ENCODE measurements at places on chromosomes 16 and 17. TPM values are rescaled to one million over a fixed set of nuclear protein-coding genes. Genes with fewer than 3 reads are reported as not detected.

The VPS9D1 gene
- 8.5 TPM for total RNA-seq

The CCDC144A gene
- 0.68 TPM for total RNA-seq

The CCDC154 gene
- not detected for total RNA-seq

The ATAD5 gene
- total RNA-seq = 2.0 TPM

The KRTAP4-1 gene
- not detected for total RNA-seq

The AATK gene
- 5.2 TPM for total RNA-seq

DNA sequence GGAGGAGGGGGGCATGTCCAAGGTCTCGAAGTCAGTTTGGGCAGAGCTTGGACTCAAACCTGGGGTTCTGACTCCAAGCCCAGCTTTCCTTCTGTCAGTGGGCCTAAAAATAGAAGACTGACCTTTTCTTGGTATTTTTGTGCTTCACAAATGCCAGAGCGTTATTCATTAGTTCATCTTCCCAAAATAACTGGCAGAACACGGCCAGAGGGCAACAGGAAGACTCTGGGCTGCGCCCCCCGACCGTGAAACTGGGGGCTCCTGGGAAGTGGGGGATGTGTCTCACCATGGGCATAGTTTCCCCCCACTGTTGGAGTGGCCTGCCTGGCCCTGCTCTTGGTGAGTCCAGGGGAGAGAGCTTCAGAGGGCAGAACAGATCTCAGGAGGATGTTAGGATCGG is 94.0 kb downstream of the SOCS1 start:
- H3K4me3 ChIP-seq = no peak overlapping the region
- H3K27ac ChIP-seq = no peak overlapping the region
- H3K36me3 ChIP-seq = no peaks in the 10 kb centered on the region
- no peak for DNase-seq
- H3K27me3 ChIP-seq = no peaks in the 10 kb centered on the region
- H3K4me1 ChIP-seq = no peaks in the 10 kb centered on the region

DNA sequence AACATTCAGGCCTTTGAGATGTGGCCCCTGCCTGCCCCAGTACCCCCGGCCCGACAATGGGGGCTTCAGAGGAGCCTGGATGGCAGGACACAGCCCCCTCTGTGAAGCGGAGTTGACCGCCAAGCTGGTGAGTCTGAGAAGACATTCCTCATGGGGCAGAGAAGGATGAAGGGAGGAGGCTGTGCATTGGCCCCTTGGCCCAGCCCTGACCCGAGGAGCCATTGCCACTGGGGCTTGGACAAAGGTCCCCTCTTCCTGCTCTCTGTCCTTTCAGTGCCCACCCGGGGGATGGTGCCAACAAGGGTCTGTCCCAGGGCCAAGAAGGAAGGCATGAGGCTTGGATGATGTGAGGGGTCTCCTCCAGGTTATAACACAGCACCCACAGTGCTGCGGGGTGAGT is 30.9 kb upstream of the PHB1 start:
- no peaks in the 10 kb centered on the region for H3K36me3 ChIP-seq
- H3K27me3 ChIP-seq = no peaks in the 10 kb centered on the region

DNA sequence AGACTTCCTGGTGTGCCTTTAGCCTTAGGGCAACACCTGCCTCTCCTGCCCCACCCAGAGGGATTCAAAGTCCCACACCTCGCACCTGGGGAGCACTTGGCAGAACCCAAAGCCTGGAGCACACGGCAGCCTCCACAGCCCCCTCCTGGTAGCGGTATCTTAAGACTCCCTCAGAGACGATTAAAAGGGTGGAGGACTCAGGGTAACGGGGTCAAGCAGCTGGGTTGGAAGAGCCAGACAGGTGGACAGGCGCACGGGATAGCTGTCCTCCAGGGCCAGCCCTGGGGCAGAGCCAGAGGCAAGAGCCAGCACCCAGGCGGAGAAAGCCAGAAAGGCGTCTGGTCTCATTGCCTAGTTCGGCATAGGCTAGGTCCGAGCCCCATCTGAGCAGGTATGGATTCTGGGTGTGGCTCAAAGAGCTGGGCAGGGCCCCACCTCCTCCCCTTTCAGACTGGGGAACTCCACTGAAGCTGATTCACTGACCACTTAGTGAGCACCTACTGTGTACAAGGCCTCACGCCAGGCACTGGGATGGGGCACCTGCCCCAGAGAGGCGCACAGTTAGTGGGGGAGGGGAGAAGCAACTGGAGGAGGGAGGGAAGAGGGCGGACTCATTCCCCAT is 55.0 kb upstream of the MEAK7 start:
- H3K27me3 ChIP-seq = no peaks in the 10 kb centered on the region
- no peak overlapping the region for H3K4me3 ChIP-seq
- H3K36me3 ChIP-seq = no peaks in the 10 kb centered on the region
- DNase-seq = no peak
- no peaks in the 10 kb centered on the region for H3K4me1 ChIP-seq

GRCh38 chr16:66401610-66402009 is 25.5 kb upstream of the BEAN1 start:
- H3K27me3 ChIP-seq = no peaks in the 10 kb centered on the region
- peaks cover under 1% of the 10 kb centered on the region for H3K4me1 ChIP-seq
- no peak overlapping the region for H3K4me3 ChIP-seq
- H3K27ac ChIP-seq = no peak overlapping the region
- no peaks in the 10 kb centered on the region for H3K36me3 ChIP-seq

DNA sequence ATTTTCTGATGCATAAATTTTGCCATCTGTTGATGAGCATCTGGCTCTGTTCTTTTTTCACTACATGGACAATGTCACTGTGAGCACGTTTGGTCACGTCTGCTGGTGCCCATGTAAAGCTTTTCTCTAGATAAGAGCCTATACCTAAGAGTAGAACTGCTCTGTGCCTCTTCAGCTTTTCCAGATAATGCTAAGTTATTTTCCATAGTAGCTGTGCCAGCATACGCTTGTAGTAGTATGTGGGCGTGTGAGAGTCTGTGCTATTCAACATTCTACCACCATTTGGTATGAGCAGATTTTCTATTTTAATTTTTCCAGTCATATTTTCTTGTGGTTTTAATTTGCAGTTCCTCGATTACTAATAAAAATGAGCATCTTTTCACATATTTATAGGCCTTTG is 33.2 kb downstream of the VPS35L start:
- no peaks in the 10 kb centered on the region for H3K4me1 ChIP-seq
- H3K27me3 ChIP-seq = no peaks in the 10 kb centered on the region
- no peak overlapping the region for H3K4me3 ChIP-seq
- no peaks in the 10 kb centered on the region for H3K36me3 ChIP-seq

GRCh38 chr16:71631776-71632175 is 5.8 kb downstream of the MARVELD3 start:
- no peaks in the 10 kb centered on the region for H3K36me3 ChIP-seq
- H3K4me1 ChIP-seq = no peaks in the 10 kb centered on the region
- H3K27ac ChIP-seq = no peak overlapping the region
- no peak for DNase-seq

- DNase-seq = no peak
- peaks cover 16% of the 10 kb centered on the region for H3K4me1 ChIP-seq
These were observed 233.9 kb downstream of the MRTFB start for GRCh38 chr16:14304891-14305460.

DNA sequence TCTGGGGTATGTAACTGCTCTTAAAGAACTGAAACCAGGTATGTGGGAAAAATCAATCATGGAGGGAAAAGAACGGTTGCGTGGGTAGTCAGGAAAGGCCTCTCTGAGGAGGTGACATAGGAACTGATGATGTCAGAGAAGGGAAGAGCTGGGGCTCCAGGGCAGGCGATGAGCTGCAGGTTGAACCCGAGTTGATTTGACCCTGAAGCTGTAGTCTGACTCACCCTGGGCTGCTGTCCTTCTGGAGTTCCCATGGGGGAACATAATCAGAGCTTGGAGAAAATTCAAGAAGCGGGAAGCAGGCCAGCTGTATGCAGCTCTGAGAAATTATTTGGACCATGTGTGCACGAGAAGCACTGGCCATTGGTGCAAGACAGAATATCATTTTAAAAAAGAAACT is 16.7 kb downstream of the SLC6A2 start:
- H3K27me3 ChIP-seq = no peaks in the 10 kb centered on the region
- no peak overlapping the region for H3K4me3 ChIP-seq
- DNase-seq = no peak
- H3K36me3 ChIP-seq = no peaks in the 10 kb centered on the region
- no peak overlapping the region for H3K27ac ChIP-seq

GRCh38 chr17:5045496-5045895 is 10.3 kb upstream of the SLC52A1 start:
- no peaks in the 10 kb centered on the region for H3K27me3 ChIP-seq
- no peak for DNase-seq
- no peaks in the 10 kb centered on the region for H3K36me3 ChIP-seq
- H3K27ac ChIP-seq = no peak overlapping the region

- no peaks in the 10 kb centered on the region for H3K27me3 ChIP-seq
- H3K4me3 ChIP-seq = peak within 1 kb of the TSS; percentile 37
- no peaks in the 10 kb centered on the region for H3K4me1 ChIP-seq
- peak; percentile 99 for DNase-seq
- peak within 1 kb of the TSS; percentile 81 for H3K27ac ChIP-seq
These were observed at the start of gene RNF43 for GRCh38 chr17:58417300-58418092. TSS of gene RNF43 (minus strand) at chr17:58417534. CDS start at chr17:58415577, 1,957 bp downstream.

- H3K4me3 ChIP-seq = no peak overlapping the region
- H3K27ac ChIP-seq = no peak overlapping the region
- H3K4me1 ChIP-seq = no peaks in the 10 kb centered on the region
- no peaks in the 10 kb centered on the region for H3K36me3 ChIP-seq
These were observed 676.6 kb downstream of the CDH11 start for GRCh38 chr16:64445245-64445644.

DNA sequence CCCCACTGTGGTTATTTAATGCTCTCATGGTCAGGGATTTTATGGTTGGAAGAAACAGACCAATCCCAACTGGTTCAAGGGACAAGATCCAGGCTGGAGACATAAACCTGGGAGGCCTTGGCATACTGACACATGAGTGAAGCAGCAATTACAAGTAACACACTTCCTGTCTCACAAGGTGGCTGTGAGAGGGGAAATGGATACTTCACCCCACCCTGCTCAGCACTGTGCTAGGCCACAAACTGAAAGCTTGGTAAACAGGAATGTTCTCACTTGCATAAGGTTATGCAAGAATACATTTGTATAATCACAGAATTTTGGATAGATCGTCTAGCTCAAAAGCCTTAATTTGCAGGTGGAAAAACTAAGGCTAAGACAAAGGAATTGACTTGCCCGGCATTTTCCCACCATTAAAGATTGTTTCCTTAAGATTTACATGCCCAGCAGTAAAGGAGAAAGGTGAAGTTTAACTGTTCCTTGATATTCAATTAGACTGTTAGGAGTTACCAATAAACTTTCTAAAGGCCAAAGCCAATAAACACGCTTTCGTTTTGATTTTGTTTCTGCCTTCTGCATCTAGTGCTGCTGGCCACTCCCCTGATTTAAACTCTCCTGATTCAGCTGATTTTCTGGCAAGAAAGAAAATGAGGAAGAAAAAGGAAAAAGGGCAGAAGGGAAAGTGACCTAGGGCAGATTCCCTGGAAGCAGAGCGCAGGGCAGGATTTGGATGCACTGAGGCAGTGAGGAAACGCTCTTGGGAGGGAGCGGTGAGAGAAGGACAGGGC is 215.6 kb upstream of the CDH5 start:
- no peaks in the 10 kb centered on the region for H3K4me1 ChIP-seq
- no peak for DNase-seq
- no peaks in the 10 kb centered on the region for H3K27me3 ChIP-seq
- no peaks in the 10 kb centered on the region for H3K36me3 ChIP-seq

DNA sequence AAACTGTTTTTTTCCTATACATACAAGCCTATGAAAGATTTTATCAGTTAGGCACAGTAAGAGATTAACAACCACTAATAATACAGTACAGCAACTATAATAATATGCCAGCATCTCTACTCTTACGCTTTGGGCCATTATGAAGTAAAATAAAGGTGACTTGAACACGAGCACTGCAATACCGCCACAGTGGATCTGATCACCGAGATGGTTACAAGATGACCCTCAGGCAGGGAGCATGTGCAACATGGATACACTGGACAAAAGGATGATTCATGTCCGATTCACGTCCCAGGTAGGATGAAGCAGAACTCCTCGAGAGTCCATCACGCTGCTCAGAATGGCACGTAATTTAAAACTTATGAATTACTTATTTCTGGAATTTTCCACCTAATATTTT is 10.5 kb downstream of the PELP1 start:
- no peaks in the 10 kb centered on the region for H3K4me1 ChIP-seq
- H3K36me3 ChIP-seq = no peaks in the 10 kb centered on the region
- no peak for DNase-seq
- no peak overlapping the region for H3K27ac ChIP-seq
- no peaks in the 10 kb centered on the region for H3K27me3 ChIP-seq

DNA sequence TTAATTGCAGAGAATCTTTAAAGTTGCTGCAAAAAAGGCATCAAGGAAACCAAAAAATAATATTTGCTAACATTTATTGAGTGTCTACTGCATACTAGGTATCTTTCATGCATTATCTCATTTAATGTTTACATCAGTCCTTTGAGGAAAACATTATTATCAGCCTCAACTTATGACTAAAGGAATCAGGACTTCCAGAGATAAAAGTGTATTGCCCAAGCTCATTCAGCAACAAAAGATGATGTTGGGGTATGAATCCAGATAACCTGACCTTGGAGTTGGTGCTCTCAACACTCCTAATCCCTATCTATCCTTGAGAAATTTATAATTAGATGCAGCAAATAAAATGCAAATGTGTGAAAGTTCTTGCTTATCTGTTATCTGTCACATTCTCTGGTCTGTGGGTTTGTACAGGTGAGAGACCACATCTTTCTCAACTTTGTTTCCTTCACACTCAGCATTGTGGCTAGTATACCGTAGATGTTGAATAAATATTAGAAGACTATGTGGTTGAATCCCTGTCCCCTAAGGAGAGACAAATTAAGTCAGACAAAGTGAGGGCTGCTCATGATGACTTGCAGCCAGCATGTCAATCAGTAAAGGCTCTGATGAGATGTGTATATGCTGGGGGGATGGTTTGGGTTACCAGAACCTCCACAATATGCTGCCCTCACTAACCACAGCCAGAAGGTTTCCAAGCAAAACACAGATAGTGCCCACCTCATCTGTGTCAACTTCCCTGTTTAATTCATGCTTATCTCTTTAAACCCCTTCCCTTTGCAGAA is 82.6 kb downstream of the NOG start:
- no peak overlapping the region for H3K4me3 ChIP-seq
- H3K27me3 ChIP-seq = no peaks in the 10 kb centered on the region
- H3K36me3 ChIP-seq = no peaks in the 10 kb centered on the region
- no peak for DNase-seq
- no peaks in the 10 kb centered on the region for H3K4me1 ChIP-seq
- H3K27ac ChIP-seq = no peak overlapping the region

DNA sequence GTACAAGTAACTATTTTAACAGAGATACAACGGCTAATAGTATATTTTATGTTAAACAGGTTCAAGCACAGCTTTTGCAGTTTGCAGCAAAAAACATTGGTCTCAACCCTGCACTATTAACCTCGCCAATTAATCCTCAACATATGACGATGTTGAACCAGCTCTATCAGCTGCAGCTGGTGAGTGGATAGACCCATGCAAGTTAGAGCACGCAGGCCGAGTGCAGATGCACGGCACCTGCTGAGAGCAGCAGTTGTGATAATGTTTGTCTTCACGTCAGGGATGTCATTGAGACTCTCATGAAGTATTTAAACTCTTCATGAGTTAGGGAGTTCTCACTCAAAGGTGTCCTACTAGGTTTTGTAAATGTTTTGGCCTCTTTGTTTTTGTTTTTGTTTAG is 45.6 kb downstream of the TMC6 start:
- H3K4me1 ChIP-seq = no peaks in the 10 kb centered on the region
- no peak for DNase-seq
- H3K27ac ChIP-seq = no peak overlapping the region
- no peak overlapping the region for H3K4me3 ChIP-seq
- H3K36me3 ChIP-seq = peaks cover 13% of the 10 kb centered on the region

Measured in prostate gland (tissue), 2 donors.